ENCODE measurements at places on chromosomes 1 and 21.

DNA sequence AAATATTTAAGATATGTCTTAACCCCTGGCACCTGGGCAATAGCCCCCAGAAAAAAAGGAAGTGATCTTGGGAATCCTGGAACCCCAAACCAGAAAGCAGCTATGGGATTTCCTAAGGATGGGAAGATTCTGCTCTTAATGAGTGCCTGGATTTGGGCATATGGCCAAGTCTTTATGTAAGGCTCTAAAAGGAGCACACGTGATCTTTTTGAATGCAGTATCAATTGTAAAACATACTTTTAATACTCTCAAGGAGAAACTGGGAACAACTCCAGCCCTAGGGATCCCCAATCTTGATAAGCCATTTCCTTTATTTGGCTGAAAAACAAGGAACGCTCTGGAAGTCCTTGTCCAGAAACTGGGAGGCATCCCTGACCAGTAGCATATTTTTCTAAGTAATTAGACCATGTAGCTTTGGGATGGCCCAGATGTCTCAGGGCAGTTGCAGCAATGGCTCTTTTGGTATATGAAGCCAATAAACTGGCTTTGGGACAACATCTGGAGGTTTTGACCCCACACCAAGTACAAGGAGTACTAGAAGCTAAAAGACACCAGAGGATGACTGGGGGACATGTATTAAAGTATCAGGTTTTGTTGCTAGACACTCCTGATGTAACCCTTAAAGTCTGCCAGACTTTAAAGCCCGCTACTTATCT, 80.9 kb upstream of the KIAA0040 start:
- DNase-seq: no peak

DNA sequence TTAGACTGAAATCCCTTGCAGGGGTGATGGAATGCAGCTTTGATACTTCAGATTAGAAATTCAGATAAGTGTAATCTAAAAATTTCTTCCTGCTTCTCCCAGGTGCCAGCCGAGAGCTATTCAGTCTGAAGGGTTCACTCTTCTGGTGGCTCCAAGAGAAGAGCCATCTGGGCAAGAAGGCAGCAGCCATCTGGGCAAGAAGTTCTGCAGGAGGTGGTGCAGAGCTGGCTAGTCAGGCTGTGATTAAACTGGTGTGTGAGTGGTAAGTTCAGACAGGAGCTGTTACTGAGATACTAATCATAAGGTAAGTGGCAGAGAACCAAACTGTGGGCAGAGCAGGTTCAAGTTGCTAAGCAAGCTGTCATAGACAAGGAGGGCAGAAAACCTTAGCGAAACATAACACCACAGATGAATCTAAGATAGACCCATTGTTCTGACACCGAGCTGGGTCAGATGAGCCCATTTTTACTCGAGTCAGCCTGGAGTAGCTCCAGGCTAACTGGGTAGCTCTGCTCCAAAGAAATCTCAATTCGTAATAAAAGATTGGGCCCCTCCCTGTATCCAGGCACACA, 14.4 kb upstream of the TP53BP2 start:
- no peak for DNase-seq

GRCh38 chr1:224774378-224774777, 155.1 kb upstream of the DNAH14 start:
- no peak for DNase-seq

DNA sequence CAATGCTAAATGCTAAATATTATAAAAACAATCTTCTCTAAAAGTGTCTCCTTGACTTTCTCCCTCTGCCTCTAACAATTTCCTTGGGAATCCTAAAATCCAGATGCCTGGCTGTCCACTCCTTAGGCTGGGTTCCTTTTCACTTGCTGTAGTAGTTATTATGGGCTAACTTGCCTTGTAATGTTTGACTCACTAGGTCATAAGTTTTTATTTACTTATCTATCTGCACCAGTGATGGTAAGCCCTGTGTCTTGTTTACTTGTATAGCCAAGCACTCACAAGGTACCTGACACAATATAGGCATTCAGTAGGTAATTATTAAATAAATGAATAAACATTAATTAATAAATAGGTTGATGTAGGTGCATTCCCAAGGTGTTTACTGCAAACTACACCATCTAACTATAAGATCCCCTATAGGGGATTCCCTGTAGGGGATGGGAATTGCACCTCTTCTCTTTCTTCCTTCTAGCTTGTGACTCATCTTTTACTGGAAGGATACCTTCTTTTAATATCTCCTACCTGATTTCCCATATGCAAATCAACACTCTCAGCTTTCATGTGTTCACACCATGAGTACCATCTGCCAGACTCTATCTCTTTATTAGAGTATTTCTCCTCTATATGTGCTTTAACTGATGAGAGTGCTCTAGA, 14.7 kb upstream of the CHIA start:
- DNase-seq: no peak

DNA sequence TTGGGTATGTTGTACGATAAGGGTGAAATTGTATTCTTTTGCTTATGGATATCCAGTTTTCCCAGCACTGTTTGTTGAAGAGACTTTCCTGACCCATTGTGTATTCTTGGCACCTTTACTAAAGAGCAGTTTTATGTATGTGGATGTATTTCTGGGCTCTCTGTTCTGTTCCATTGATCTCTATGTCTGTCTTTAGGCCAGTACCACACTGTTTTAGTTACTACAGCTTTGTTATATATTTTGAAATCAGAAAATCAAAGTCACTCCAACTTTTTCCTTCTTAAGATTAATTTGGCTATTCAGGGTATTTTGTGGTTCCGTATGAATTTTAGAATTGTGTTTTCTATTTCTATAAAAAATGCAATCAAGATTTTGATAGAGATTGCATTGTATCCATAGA, 62.8 kb upstream of the C1orf146 start:
- no peak for DNase-seq

DNA sequence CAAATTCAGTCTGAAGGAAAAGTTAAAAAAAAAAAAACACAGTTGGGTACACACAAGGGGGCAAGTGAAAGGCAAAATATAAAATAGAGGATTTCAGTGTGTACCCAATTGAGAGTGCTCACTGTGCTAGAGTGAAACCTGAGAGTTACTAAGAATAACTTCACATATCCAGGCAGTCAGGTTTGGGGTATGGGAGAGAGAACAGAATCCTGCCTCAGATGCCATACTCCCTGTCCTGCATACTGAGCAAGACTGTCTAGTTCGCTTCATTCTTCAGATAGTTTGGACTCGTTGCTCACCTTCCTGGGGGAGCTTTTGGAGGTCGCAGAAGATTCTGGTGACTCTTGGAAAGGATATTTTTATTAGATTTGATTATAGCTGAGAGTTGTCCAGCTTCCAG, 20.4 kb downstream of the CEP85 start:
- DNase-seq: no peak

- no peak for DNase-seq
Observed at GRCh38 chr21:42989816-42990650, 15.7 kb downstream of the PKNOX1 start.

DNA sequence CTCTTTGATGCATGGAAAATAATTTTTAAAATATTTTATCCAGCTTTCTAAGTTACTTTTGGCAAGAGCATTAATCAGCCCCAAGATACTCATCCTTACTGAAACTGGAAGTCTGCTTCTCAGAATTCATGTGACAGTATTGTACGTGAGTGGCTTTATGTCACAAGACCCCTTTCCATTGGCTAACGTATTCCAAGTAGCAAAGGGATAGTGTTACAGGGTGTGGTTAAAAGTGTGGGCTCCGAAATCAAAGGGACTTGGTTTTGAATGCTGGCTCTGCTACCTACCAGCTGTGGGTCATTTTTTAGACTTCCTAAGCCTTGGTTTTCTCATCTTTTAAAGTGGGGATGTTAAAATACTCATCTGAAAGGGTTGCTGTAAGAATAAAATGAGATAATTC, 91.7 kb downstream of the RHOU start:
- no peak for DNase-seq

- DNase-seq: no peak
Observed at GRCh38 chr1:239682960-239683359, 296.6 kb downstream of the CHRM3 start.

GRCh38 chr21:14487490-14488432, 58.4 kb downstream of the SAMSN1 start:
- DNase-seq: no peak

- DNase-seq: no peak
Observed at GRCh38 chr1:20210736-20211460, 24.6 kb upstream of the PLA2G2C start.

- DNase-seq: no peak
Observed at GRCh38 chr1:86508583-86508969, 38.3 kb upstream of the CLCA4 start.

DNA sequence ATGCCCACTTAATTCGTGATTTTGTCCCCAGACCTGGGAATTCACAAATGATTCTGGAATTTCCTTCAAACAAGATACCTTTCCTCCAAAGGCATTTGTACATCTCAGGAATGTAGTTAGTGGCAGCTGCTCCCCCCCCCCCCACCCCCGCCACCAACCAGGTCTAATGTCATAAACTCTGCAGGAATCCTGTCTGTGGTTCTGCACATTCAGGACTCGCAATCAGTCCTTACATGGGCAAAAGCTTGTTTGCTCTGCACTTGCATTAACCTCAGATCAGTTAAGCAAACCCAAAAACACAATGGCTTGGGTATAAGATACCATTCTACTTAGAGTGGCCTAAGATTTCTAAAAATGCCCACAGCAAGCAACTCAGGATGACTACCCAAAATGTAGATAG, 143.8 kb downstream of the TGFB2 start:
- no peak for DNase-seq

GRCh38 chr1:246020211-246020954, 486.7 kb downstream of the SMYD3 start:
- DNase-seq: no peak

DNA sequence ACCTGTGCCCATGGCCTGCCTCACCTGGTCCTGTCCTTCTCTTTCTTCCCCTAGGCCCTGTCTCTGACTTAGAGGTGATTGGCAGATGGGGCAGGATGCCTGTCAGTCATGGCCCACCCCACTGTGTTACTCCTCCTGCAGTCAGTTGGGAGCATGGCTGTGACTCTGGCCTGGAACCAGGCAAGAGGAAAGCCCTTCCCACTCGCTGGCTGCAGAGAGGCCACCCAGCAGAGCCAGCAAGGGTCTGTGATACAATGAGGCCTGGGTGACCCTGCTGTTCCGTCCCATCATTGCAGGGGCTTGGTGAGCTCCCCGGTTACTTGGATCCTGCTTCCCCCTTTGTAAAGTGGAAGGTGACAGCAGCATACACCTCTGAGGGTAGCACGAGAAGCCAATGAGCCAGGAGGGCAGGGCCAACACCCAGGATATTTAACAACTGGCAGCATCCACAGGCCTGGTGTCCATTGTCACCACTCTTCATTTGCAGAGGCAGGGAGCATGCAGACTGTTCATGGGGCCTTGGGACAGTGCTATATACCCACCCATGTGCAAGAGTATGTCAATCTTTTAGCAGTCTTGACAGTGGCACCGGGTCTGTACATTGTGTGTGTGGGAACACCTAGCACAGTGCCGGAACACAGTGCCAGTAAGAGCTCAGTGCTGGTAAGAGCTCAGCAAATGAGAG, 191.0 kb upstream of the C1orf174 start:
- DNase-seq: no peak

- DNase-seq: no peak
Observed at GRCh38 chr1:234917495-234918180, 211.0 kb downstream of the TOMM20 start.

GRCh38 chr21:38219049-38219628, 37.7 kb upstream of the KCNJ15 start:
- DNase-seq: peak; percentile 64

DNA sequence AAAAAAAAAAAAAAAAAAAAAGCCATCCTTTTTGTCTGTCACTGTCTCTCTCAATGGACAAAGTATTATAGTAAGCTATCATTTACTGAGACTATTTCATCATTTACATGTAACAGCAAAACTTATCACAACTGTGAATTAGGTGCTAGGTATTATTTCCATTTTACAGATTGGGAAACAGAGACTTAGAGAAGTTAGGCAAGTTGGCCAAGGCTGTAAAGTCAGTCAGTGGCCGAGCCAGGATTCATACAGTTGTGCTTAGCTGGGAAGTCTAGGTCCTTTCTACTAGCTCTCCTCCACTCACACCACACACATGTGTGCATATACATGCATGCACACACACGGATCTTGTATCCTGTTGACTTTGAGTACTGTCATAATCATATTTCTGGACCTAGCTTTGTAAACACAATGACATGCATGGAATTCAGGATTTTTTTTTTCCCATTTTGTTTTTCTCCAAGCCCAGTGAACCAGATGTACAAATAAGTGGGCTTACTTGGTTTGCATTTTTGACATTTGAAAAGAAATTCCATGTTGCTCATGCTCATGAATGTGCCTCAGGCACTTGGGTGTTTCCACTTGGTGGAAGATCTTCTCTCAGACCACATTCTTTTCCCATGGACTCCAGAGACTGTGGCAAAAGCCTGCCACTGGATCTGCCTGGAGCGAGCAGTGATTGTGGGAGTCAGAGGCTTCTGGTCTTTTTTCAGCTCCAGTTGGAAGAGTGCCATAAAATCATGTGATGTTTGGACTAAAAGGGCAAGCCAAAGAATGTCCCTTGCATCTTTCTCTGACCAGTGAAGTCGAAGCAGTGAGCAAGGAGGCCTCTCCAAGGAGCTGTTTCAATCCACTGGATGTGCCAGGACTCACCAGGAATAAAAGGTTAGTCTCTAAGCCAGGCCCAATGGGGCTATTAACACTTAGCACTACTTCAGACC, 61.7 kb upstream of the DNAJC6 start:
- peak; percentile 67 for DNase-seq

DNA sequence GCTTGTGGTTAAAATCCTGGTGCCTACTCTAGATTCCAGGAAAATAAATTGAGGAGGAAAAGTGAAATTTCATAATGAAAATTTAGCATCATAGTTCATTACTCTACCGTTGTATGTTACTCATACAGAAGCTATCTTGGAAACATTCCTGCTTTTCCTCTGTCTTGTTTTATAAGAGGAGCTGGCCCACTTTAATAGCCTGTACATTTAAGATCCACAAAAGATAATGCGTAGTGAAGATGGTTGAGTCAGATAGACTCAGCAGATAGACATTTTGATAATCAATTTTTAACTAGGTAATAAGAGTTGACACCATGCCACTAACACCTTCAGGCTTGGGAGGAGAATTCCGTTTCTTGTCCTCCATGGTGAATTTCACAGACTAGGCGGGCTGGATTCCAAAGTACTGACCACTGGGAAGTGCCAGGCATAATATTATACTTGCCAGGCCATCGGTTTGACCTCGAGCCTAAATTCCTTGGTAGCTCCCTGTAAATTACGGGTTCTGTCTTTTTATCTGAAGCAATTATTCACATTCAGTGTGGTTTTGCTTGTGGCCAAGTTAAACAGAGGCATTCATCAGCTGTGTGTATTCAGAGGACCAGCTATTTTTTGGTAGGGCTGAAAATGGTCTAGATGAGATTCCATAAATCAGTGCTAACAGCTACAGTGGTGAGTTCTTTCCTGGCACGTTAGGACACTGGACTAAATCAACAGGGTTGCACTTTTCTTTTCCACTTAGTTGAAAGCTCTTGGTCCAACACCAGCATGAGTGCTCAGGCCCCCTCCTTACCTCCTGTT, 111.9 kb upstream of the KAZN start:
- DNase-seq: no peak

DNA sequence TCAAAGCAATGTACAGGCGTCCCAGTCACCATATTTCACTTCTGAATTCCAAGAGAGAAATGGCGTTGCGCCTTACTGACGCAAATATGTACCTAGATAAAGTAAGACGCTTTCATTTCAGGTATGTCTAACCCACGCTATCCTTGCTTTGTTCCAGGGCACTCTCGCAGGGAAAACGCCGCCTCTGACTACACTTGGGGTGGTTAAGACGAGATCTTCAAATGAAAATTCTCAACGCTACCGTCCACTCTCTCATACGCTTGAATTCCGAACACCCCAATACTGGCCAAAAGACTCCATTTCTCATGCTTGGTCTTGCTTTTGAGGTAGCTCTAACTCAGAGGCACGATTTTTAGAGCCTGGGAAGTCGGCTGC, 736 bp upstream of the ZMPSTE24 start:
- DNase-seq: no peak

- DNase-seq: no peak
Observed at GRCh38 chr1:15802234-15802965, 5.0 kb downstream of the UQCRHL start.

Measured in left kidney (tissue), 8 donors.